Chondrocyte (in vitro differentiated cells): ENCODE measurements at places on chromosomes 12 and 14. TPM values are rescaled to one million over a fixed set of nuclear protein-coding genes. Genes with fewer than 3 reads are reported as not detected.

DNA sequence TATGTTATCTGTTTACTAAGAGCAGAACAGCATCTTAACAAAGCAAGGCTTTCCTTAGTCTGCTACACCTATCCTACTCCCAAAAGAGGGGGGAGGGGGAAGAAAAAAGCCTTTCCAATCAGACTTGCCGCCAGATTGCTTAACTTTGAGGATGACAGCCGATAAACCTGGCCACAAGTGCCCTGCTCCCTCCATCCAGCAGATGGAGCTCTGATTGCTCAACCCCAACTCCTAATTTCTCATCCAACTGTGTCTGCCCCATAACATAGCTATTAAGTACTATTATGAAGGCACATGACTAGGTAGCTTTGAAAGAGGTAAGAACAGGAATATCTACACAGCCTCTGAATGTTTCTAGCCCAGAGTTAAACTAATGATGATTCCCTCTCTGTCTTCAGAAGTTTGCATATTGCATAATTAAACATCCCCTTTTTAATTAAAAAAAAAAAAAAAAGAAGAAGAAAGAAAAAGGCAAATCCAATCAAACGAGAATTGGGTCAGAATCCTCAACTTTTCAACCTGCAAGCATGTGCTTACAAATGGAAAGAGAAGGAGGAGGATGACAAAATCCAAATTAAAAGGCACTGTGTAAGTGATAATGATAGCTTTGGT is 247.4 kb downstream of the GALC start:
- DNase-seq: no peak

- no peak for DNase-seq
Measured at GRCh38 chr14:96202441-96203094, 2.1 kb upstream of the BDKRB2 start.

GRCh38 chr14:100771121-100771800 is 44.6 kb downstream of the DLK1 start:
- DNase-seq: peak; percentile 55

HIP1R gene
- 13.8 to 14.1 TPM (median 13.8 TPM) in 3 replicates for total RNA-seq

- DNase-seq: no peak
Measured at GRCh38 chr14:56023661-56024081, 94.5 kb upstream of the PELI2 start.

DNA sequence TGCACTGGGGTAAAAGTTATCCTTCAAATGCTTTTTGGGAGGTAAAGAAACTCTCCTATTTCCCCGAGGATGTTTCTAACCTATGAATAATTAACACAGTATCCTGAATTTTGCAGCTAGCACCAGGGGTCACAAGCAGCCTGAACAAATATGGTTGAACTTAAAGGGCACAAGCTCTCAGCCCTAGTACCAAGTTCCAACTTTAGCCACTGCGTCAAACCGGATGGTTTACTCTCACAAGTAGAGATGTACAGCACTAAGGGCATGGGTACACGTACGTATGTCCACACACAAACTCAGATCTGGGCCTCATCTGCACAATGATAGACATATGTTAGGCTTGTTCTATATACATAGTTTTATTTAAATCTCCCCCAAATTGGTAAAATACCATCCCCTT is 4.7 kb downstream of the CCDC88C start:
- no peak for DNase-seq

DNA sequence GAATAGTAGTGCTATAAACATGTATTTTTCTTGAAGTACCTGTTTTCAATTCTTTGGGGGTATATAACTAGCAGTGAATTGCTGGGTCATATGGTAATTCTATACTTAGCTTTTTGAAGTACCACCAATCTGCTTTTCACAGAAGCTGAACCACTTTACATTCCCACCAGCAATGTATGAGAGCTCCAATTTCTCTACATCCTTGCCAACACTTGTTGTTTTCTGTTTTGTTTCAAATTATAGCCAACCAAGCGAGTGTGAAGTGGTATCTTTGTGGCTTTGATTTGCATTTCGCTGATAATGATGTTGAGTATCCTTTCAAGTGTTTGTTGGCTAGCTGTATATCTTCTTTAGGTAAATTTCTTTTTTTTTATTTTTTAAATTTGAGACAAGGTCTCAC is 95.7 kb downstream of the PAPLN start:
- no peak for DNase-seq

DNA sequence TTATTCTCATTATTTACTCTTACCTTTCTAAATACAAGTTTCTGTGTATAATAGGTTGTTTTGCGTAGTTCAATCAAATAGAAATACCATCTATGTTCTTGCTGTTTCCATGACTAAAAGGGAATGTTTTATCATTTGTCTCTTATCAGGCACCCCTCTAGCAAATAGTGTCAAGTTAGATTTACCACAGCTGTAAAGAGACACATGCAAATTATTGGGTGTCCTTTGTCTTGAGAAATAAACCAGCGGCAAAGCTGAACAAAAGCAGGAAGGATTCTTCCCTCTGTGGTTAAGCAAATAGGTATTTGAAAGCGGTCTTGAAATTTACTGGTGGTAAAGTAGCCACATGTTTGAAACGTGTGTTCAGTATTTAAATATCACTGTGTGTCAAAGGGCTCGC is 405.9 kb downstream of the TMTC2 start:
- DNase-seq: no peak

KLRC2 gene
- total RNA-seq: not detected in 3 replicates

DNA sequence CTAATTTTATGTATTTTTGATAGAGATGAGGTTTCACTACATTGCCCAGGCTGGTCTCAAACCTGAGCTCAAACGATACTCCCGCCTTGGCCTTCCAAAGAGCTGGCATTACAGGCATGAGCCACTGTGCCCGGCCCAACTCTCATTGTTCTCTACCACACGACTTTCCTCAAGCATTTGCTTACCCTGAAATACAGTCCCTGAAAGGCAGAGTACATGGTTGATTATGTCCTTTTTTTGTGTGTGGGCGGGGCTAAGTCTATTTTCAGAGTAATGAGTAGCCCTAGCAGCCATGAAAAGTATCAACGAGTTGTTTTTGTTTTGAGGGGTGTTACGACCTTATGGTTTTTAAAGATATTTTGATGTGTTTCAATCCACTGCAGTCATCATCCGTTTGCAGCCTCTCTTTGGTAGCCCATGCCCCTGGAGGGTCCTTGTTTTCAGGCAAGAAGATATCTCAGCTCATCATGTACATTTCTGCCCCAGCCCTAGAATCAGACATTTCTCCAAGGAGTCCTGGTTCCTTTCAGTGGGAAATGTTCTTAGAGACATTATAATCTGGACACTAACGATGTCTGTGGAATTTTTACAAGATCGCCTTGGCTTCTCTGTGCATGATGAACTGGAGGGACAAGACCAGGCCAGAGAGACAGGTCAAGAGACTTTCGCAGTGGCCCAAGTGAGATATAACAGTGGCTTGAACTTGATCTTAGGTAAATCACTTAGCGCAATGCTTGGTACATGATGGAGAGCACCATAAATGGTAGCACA is 8.7 kb downstream of the ACACB start:
- no peak for DNase-seq

DNA sequence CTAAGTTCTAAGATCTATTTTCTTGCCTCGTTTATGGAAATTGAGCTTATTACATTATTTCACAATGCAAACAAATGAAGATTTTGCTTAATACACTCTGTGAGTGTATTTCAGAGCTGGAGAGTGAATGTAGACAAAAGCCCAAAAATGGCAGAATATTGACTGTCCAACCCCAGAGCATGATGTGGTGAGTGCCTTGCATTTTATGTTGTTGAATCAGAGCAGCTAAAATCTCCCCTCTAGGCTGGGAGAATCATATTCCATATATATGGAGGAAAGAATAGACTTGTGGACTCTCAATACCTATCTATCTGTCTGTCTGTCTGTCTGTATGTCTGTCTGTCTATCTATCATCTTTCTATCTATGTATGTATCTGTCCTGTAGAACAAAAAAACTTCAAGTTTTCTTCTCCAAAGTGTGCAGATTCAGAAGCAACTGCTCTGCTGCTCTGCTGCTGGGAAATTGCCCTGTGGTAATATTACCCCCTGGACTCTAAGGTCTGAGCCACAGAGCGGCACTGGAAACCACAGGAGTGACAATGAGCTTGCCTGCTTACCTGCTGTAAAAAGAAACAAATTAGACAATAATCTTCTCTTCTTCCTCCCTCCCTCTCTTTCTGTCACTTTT is 209.4 kb upstream of the PRICKLE1 start:
- DNase-seq: no peak

DDX51 gene
- total RNA-seq: 7.9 to 10.1 TPM (median 9.6 TPM) in 3 replicates

DNA sequence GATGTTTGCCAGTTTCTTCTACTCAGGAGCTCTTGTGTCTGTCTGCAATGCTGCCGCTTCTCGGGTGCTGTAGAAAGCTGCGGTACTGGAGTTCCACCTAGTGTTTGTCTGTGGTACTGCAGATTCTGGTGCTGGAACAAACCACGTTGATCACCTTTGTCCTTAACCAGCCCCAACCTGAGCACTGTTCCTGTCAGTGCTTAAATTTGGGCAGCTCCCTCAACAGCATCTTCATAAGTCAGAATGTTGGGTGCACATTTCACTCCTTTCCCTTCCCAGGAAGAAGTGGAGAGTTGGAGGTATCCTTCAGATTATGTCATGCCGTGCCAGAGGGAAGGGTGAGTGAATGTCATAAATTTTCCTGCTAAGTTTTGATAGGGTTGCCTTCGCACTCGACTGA is 48.7 kb upstream of the LALBA start:
- no peak for DNase-seq

DNA sequence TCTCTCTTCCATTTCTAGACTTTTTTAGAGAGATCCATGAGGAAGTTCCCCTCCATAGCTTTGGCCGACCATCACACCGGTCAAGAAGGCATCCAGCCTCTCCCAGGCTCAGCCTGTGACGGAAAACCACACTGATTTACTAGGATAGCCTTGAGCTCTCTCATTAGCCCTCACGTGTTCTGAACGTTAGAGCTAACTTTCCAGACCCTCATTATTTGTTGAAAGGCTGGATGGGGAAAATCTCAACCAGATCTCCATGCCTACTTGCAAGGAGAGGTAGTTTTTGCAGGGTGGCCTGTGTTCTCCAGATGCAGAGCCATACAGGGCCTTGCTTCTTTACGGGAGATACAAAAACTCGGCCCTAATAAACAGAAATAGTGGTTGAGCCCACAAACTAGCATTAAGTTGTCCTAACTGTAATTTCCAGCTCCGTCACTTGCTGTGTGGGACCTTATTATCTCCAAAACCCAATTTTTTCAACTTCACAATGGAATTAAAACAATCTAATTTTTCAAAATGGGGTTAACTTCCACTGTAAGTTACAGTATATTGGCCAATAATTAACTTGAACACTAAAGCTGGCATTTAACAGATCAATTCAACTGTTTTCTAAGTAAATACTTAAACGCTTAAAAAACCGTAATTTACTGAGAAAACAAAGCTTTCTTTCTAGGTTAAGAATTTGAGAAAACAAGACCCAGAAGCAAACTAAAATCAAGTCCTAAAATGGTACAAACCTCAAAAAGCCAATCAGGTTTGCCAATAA is 65.3 kb downstream of the KLHL28 start:
- no peak for DNase-seq
